Stimulated activated CD4-positive, alpha-beta T cell treated with anti-CD3 and anti-CD28 coated beads, Interleukin-2, amount 100 ng/mL, for 24 hours (primary cell): ENCODE measurements at places on chromosomes 3 and 15.

GRCh38 chr3:67018789-67019526 lies 20.9 kb downstream of the KBTBD8 start:
- no peak for DNase-seq

DNA sequence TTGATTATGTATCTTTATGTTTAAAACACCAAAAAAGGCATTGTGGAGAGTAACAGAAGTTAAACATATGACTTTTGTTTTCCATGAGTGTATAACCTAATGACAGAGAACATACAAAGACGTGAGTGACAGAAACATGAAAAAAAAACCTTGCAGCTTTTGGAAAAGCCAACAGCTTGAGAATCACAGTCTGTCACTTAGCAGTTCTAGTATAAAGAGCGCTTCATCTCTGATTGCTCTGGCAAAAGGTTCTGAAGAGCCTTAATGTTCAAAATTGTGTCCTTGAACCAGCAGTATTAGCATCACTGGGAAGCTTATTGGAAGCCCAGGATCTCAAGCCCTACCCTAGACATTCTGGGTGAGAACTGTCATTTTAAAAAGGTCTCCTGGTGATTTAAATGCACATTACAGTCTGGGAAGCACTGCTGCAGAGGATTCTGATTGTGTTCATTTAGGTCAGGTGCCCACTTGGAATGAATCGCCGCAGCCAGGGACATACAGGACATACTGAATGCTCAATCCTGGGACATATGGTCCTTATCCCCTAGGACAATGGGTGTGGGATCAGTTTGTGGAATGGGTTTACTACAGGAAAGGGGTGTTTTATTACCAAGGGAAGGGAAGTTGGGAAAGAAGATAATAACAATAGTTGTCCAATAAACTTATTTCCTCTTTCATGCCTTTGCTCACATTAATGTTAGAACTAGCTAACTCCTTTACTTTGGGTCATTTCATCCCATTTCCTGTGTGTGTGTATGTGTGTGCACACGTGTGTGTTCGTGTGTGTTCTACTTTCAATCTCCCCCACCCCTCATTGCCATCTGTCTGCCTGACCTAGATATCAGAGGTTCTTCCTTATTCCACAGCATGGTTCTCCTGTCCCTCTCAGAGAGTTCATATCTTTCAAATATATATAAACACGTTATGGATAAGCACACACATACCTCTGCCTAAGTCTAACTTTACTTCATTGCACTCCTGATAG lies 55.0 kb downstream of the LRRC49 start:
- DNase-seq, result no peak

- no peak for DNase-seq
These were observed 53.4 kb downstream of the DENND4A start for GRCh38 chr15:65738649-65739048.

DNA sequence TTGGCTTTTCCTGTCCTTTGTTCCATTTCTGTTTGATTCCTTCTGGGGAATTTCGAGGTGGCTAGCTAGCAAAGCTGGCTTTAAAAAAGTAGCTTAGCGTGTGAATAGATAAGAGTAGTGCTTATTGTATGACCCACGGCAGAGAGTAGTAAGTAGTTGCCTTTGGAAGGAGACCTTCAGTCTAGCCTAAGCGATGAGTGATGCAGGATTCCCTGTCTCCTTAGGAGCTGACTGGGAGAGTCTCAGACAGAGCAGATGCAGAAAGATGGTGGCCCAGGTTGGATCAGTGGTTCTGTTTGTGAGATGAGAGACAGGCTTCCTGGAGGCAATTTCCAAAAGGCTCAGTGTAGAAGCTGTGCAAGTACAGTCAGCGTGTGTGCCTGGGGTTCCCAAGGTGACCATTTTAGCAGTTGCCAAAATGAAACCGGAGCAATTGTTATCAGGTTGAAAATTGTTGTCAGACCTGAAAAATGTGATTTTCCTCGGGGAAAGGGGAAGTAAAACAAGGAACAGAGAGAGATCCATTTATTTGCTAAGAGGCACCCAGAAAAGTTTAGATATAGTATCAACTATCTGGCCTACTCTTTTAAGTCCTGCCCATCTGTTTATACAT lies 681 bp upstream of the IL5RA start:
- no peak for DNase-seq

- DNase-seq, result no peak
These were observed 648 bp downstream of the ACAN start for GRCh38 chr15:88803920-88804247.

GRCh38 chr15:40248006-40248783 lies 9.3 kb downstream of the PAK6 start:
- no peak for DNase-seq

DNA sequence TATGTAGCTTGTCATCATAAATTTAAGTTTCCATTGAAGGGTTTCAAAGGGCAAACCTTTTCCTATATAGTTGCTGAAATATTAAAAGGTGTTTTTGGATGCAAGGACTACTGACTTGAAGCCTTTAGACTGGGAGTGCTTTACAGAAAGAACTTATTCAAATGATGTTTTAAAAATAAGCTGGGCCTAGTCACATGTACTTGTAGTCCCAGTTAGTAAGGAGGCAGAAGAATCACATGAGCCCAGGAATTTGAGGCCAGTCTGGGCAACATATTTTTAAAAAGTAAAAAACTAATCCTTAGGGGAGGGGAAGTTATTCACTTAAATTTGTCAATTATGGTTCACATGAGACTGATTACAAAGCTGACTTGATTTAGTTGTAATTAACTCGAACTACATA lies 65.0 kb downstream of the SMARCC1 start:
- no peak for DNase-seq

DNA sequence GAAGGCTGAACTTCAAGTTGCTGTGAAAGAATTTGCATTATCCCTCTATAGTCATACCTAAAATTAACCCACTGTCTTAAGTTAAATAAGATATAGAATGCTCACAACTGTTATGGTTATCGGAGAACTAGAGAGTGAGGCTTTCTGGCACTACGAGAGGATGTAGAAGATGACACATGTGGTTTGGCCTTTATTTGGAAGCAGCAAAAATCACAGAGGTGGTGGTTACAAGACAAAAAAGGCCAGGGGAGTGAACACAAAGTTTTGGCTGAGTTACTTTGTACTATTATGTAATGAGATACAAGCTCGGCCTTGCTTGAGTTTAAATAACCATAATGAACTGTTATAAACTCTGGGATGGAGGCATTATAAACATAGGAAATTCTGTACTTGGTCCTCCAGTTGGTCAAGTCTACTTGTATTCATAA lies 78.3 kb upstream of the ICE2 start:
- DNase-seq, result no peak

DNA sequence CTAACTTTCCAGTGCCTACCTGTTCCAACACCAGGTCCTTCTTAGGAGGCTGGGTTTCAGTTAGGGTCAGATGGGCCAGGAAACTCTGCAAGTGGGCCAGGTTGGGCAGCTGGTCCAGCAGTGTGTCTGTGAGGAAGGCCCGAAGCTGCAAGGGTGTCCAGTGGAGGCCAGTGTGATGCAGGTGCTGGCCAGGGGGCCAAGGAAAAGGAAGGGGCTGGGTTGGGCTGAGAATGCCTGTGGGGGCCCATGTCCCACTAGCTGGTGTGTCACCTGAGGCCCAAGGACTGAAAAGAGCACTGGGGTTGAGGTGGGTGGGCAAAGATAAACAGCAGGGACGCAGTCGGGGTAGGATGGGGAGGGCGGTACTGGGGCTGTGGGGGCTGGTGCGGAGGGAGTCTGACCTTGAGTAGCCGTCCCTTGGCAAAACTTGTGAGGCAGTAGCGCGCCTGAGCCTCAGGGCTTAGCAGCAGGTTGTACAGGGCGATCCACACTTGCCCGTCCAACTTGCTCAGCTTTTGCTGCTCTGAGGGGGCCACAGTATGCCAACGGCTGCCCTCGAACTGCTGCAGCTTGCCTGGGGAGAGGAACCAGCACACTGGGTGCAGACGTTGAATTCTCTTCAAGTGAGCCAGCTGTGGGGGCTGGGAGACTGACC lies 1.5 kb upstream of the RASSF1 start:
- DNase-seq, result no peak

- no peak for DNase-seq
These were observed 16.8 kb upstream of the COLQ start for GRCh38 chr3:15538345-15538744.

DNA sequence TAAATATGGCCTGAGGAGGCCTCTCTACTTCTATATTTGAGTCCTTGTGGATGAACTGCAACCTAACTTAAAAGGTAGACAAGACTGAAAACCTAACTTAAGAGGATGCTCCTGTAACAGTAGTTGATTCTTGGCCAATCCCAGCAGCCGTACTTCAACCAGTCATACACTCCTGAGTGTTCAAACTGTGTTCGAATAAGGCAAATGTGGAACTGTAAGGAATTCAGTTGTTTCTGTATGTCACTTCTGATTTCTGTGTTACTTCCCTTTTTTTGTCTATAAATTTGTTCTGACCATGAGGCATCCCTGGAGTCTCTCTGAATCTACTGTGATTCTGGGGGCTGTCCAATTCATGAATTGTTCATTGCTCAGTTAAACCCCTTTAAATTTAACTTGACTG lies 20.5 kb downstream of the GALK2 start:
- no peak for DNase-seq

DNA sequence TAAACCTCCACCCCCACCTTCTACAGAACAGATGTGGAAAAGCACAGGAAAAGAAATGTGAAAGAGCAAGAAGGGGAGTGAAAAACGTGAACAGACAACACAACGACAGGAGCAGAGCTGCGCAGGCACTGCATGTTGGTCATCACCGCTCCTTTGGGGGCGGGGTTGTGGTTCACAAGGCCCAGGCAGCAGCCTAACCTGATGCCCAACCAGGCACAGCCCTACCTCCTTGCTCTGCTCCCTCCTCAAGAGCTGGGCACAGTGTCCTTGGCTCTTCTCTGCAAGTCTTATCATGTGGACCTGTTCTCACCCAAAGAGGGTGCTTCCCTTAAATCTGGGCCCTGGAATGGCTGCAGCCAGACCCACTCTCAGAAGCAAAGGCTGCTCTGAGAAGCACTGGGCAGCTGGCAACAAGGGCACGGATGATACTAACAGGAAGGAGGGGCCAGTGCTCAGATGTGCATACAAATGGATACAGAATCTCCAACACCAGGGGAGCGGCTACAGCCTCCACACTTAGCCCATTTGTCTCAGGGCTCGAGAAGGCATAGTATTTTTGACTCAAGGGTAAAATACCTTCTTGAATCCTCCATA lies 64.6 kb downstream of the DHX30 start:
- no peak for DNase-seq

- no peak for DNase-seq
These were observed 231.1 kb upstream of the CNTN6 start for GRCh38 chr3:861721-862120.

DNA sequence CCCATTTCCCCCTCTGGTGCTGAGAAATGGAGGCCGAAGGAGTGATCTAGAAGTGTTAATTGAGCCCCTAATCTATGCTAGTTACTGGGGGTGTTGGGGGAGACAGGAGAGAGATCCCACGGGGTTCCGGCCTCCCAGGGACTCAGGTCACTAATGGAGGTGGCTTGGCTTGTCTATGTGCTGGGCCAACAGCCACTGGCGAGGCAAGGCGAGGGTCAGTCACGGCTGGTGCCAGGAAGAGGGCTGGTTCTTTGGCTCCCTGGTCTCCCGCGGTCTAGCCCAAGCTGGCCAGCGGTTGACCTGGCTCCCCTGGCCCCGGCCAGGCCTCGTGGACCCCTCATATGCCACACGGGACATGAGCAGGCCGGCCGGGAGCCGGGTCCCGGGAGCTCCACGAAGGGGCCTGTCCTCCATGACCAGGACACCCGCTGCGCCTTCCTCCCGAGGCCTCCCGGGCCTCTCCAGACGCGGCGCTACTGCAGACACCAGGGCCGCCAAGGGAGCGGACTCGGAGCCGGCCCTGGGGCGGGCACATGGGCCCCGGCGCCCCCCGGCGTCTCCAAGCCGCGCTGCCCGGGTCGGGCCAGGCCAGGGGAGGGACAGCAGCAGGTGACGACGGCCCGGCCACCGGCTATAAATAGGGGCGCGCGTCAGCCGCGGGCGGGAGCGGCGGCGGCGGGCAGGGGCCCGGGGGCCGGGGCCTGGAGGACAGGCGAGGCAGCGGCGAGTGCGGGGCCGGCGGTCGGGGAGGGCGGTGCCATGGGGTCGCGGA lies at the start of gene ALPK3:
ALPK3 (plus strand) TSS at position 663 of the 772 bp plus-strand sequence; CDS start at position 760, 97 bp downstream.
- DNase-seq, result no peak

- DNase-seq, result peak; percentile 55
These were observed 4.8 kb downstream of the UBE2E1 start for GRCh38 chr3:23810343-23811184.

DNA sequence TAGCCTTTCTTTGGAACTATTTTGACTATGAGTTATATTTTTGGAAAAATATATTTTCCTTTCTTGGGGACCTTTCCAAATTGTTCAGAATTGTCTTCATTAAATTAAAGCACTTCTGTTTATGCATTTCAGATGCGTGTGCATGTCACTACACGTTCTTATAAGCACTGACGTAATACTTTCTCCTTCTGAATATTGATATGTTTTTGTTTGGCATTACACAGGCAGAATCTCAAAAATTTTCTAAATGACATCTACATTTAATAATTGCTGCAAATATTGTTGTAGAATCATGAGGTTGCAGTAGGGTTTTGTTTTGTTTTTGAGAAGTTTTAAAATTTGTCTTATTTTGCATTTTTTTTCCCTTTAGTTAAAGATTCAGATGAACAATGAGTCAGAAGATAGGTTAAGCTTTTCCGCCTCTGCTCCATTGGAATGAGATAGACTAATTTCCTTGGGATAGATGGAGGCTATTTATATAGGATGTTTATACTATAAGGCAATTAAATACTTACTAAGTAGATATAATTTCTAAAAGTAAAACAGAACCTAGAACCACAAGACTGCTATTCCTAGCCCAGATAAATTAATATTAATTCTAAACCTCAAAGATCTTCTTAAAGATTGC lies 110.8 kb downstream of the MBNL1 start:
- no peak for DNase-seq

DNA sequence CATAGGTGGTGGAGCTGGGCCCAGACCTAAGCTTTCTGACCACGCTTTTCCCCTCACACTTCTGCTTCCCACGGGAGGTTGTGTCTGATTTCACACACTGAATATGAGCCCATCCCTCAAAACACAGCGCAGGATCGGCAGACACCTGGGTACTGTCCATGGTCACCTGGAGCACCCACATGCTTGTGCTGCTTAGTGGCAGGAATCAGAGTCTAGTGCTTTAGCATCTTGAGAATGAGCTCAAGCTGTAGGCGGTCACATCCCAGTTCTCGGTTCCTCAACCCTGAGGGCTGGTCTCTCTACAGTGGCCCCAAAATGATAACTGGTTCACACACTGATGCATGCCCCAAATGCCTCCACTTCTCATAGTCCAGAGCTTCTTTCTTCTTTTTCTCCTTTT lies 111.0 kb downstream of the SEMA5B start:
- no peak for DNase-seq

- DNase-seq, result no peak
These were observed 1039.6 kb downstream of the ROBO2 start for GRCh38 chr3:78079514-78079913.

- peak; percentile 66 for DNase-seq
These were observed 1.9 kb upstream of the ADPGK start for GRCh38 chr15:72785432-72785831.

GRCh38 chr3:8761866-8762265 lies 7.5 kb downstream of the OXTR start:
- no peak for DNase-seq

GRCh38 chr15:83644439-83644838 lies 9.5 kb upstream of the ADAMTSL3 start:
- DNase-seq, result no peak

GRCh38 chr3:153633407-153633806 lies 471.4 kb downstream of the RAP2B start:
- DNase-seq, result no peak
